ENCODE measurements at places on chromosomes 7 and 10.

DNA sequence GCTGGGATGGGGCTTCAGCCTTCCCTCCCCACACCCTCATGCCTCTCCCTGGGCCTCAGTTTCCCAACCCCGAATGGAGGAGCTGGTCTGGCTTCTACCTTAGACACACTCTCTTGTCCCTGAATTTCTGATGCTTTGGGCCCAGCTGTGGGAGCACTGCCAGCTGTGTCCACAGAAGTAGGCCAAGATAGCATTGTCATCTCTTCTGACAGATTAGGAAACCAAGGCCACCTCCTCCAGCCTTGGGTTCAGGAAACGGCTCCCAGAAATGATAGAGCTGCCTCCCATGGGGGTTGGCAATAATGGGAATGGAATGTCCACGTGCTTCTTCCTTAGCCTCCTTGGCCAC lies 1.3 kb downstream of the PPIF start:
- no peak for DNase-seq

GRCh38 chr10:28783087-28783486 lies 105.8 kb downstream of the BAMBI start:
- no peak for DNase-seq

GRCh38 chr10:86048973-86049372 lies 317.6 kb downstream of the GRID1 start:
- no peak for DNase-seq

DNA sequence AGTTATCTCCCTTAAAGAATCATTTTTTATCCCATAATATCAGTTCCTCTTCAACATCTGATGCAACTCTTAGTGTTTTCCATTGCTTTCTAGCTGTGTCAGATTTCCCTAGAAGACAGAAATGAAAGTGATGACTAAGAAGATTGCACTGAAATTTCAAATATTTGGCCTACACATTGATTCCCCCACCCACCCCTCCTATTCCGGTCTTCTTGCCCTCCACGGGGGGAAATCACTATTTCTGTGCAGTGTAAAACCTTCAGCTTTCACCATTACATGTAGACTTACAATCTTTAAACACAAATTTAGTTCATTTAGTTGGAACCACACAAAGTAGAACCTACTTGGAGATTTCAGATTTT lies 63.7 kb upstream of the IL6 start:
- no peak for DNase-seq

- no peak for DNase-seq
Observed at GRCh38 chr7:92765725-92766124, 70.6 kb downstream of the CDK6 start.

DNA sequence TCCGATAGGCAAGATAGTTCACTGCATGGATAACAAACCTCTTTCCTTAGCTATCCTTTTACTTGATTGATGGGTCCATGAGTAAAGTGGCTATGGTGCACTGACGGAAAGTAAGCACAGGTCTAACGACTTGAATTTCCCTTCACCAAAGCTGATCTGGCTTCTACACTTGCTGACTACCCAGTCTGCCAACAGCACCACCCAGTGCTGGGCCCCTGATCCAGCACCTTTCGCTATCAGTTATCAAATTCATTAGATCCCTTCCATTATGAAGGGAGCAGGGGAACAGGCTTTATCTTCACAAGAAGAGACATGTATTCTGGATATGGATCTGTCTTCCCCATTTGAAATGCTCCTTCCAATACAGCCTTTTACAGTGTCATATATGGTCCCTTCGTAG lies 855.9 kb downstream of the GRID1 start:
- no peak for DNase-seq

GRCh38 chr10:5666008-5666840 lies at the start of gene ASB13:
TSS of gene ASB13 (minus strand) at chr10:5666595. CDS start at chr10:5666551, 44 bp downstream.
- DNase-seq = peak; percentile 75

- peak; percentile 79 for DNase-seq
Observed at GRCh38 chr10:79112881-79113431, 44.2 kb downstream of the ZMIZ1 start.

GRCh38 chr10:49602380-49603023 lies 7.6 kb upstream of the SLC18A3 start:
- no peak for DNase-seq

GRCh38 chr7:105028004-105028403 lies 14.0 kb downstream of the KMT2E start:
- DNase-seq = no peak

GRCh38 chr7:47757921-47758411 lies 176.1 kb upstream of the TNS3 start:
- no peak for DNase-seq

DNA sequence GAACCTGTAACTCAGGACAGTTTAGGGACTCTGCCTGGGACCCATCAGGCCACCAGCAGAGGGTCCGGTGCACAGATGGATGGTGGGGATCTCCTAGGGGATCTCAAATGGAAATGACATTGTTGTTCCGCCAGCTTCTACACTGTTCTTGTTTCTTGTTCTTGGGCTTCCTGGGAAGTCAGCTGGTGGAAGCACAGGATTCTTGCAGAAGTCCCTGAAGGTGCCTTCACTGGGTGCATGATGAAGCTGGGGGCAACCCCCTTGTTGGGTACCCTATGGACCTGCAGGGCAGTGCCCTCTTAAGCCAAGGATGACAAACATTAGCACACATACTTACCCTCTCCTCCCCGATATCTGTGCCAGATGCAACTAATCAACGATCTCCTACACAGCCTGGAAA lies 18.6 kb downstream of the SFTPD start:
- DNase-seq = no peak

GRCh38 chr7:27112955-27113949 lies 10.8 kb upstream of the HOXA2 start:
- no peak for DNase-seq

GRCh38 chr10:43222210-43222720 lies 44.6 kb downstream of the RASGEF1A start:
- DNase-seq = no peak

DNA sequence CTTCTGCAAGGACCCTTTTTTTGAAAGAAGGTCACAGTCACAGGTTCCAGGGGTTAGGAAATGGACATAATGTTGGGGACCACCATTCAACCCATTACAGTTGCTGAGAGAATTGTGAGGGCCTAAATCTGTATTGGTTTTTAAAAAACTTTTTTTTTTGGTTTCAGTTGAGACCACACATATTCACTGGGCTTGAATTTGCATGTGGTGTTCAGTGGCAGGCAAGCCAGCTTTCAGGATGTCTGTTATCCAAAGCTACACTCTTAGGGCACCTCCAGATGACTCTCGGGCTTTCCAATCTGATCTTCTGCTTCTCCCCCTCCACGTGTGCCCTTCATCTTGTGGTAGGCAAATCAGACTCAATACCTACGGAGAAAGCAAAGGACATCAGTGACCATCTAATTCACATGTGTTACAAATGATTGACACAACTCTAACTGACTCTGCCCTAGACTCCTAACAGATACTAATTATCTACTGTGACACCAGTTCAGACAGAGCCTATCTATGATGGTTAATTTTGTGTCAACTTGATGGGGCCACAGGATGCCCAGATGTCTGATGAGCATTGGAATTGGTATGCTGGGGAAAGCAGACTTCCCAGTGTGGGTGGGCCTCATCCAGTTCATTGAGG lies 93.3 kb upstream of the ELMO1 start:
- no peak for DNase-seq

DNA sequence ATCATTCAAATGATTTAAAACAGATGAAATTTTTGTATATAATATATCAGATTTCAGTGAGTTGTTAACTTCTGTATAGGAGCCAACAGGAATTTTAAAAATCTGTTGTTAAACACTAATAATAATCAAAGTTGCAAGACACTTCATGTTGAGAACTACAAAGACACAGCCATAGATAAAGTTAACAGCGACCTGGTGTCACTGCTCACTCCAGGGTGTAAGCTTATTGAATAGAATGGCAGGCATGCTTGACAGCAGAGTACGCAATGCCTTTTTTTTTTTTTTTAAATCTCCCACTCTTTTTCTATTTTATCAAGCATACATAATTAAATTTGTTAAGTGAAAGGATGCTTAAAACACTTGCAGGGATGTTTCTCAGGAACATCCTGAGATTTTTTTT lies 32.0 kb downstream of the PCDH15 start:
- DNase-seq = no peak

GRCh38 chr7:145797507-145797906 lies 319.1 kb upstream of the CNTNAP2 start:
- no peak for DNase-seq

- DNase-seq = no peak
Observed at GRCh38 chr7:43785420-43785819, 26.9 kb downstream of the BLVRA start.

GRCh38 chr10:85175635-85176034 lies 847.2 kb downstream of the CCSER2 start:
- DNase-seq = no peak

DNA sequence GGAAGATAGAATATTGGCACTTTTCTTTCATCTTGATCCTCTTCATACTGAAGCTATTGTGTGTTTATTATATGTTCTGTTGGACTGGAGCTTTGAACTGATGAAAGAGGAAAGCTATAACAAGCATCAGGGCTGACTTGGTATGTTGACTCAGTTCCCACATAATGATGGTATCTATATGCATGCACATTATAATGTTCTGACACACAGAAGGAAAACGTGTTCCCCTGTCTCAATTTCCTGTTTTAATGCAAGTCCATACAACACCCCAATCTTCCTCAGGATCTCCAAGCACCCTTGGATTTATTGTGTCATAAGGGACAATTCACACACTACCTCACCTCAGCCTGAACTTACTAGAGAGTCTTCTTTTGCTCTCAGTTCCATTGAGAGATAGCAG lies 8.3 kb upstream of the WASL start:
- no peak for DNase-seq

GRCh38 chr10:94308866-94309265 lies 53.9 kb downstream of the NOC3L start:
- no peak for DNase-seq
